ENCODE measurements at places on chromosomes 16 and 17.
A peak's percentile ranks its signal among the peaks of the same experiment; 100 is the strongest.

DNA sequence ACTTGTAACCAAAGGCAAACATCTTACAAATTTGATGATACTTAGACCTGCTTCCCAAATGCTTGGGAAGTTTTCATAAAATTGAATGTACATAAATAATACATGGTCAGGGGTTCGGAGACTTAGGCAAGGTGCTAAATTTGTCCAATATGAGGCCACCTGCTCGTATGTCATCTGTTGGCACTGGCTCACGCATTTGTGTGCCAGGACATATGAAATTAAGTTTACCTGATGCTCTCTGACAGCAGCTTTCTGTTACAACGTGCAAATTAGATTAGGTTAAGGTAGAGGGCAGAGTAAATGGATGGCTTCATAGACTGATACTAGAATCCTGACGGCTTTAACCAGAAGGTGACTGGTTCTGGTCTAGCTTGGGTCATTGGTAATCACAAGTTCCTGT, 970.3 kb upstream of the RBFOX1 start:
- no peak for DNase-seq

DNA sequence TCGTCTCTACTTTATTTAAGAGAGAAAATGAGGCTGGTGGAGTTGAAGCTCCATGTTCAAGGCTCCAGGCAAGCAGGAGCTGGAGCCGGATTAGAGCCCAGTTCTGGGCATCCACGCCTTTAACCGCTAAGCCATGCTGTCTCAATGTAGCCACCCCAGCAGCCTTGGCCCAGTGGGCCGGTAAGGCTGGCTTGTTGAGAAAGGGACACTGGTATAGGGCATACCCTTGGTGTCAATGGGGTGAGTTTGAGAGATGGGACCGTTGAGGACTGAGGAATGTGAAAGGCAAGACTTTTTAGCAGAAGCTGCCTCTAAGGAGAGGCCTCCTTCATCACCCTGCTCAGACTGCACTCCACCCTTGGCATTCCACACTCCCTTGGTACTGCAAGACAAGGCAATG, 147.4 kb downstream of the CYLD start:
- DNase-seq, result no peak

- DNase-seq, result no peak
Measured at GRCh38 chr17:61833536-61834193, 29.7 kb downstream of the BRIP1 start.

GRCh38 chr16:5381481-5381880, 283.9 kb upstream of the EEF2KMT start:
- no peak for DNase-seq

DNA sequence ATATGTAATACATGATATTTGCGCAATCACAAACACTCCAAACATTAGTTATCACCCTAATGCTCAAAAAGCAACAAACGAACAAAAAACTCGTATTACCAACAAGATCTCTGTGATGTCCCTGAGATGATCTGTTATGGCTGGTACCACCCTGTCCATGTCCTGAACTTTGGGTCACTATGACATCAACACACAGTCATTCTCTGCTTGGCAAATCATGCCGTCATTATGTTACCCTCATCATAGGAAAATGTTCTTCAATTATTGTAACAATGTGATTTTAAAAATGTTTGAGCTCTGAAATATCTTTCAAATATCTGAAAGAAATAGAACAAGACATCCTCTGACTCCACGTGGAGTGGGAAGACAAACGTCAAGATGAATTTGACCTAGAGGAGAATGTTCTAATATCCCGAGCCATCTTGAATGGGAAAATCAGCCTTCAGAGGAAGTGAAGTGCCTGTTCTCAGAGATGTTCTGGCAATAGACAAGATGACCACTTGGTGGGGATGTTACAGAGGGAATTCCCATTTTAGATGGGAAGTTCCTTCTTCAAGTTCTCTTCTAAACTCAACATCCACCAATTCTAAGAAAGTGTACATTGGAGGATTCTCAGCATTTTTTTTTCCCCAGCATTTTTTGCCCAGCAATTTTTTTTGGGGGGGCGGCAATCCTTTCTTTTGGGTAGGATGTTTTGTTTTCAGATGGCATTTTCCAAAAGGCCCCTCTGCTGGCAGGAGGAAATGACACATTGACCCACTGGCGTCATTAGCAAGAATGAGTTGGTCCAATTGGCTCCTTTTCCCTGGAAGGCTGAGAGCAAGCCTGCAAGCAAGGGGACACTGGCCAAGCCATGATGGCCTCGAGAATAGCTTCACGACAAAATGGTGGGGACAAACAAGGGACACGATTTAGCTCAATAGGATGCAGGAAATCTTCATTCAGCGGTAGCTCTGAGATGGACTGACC, 3.7 kb upstream of the HSD17B2 start:
- no peak for DNase-seq

DNA sequence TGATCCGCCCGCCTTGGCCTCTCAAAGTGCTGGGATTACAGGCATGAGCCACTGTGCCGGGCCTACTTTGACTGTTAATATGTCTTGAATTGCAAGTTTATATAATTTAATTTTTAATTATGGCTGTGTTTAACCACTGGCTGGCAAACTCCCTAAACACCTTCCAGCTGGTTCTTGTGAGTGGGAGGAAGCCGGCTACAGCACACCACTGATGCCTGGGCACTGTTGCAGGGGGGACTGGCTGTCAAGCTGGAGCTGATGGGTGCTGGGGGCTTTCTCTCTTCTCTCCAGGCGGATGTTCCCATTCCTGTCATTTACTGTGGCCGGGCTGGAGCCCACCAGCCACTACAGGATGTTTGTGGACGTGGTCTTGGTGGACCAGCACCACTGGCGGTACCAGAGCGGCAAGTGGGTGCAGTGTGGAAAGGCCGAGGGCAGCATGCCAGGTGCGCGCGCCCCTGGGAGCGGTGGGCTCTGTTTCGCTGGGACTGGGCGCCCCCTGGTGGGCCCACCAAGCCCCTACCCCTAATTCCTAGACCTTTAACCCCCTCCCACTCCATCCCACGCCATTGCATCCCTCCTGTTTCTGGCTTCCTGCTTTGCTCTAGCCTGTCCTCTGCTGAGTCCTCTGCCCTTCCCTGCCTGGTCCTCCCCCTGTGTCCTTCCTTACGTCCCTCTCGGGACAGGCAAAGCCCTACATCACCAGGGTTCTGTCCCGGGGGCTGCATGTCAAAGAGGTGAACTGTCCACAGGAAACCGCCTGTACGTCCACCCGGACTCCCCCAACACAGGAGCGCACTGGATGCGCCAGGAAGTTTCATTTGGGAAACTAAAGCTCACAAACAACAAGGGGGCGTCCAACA, 9.5 kb downstream of the TBX21 start:
- no peak for DNase-seq

GRCh38 chr16:4936991-4937781, at the start of gene PPL:
TSS of gene PPL (minus strand) at chr16:4937148. CDS start at chr16:4937045, 103 bp downstream.
- DNase-seq, result no peak

- no peak for DNase-seq
Measured at GRCh38 chr17:9200699-9201359, 179.5 kb downstream of the NTN1 start.

DNA sequence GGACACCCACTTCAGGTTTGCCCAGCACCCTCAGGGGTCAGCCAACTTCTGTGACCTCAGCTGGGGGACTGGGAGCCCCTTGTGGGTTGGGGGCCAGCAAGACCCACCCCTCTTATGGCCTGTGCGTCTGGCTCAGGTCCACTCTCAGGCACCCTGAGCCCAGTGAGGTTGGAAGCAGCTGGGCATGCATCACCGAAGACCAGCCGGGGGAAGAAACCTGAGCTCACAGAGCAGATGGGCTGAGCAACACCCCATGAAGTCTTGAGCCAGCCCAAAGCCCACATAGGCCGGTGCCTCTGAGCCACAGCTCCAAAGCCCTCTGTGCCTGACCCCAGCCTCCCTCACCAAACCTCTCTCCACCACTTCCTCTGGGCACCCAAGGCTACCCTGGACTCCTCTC, 166.7 kb downstream of the RBFOX3 start:
- no peak for DNase-seq

GRCh38 chr17:8015957-8016631, 13.7 kb downstream of the GUCY2D start:
- DNase-seq, result no peak

- no peak for DNase-seq
Measured at GRCh38 chr17:17416007-17416399, 60.8 kb upstream of the MED9 start.

DNA sequence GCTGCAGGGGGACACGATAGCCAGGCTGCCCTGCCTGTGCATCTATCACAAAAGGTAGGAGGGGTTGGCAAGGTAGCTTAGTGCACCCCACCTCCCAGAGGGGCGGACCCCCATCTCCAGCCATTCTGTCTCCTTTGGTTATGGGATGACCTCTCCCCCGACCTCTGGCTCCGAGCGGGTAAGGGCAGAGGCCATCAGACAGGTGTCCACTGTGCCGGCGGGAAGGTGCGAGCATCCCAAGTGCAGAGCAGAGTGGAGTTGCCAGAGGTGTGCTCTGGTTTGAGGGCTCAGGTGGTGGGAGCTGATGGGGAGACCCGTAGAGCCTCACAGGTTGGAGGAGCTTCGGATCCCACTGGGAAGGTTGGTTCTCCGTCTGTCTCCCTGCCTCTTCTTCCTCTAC, 11.7 kb downstream of the LDHD start:
- DNase-seq, result no peak

DNA sequence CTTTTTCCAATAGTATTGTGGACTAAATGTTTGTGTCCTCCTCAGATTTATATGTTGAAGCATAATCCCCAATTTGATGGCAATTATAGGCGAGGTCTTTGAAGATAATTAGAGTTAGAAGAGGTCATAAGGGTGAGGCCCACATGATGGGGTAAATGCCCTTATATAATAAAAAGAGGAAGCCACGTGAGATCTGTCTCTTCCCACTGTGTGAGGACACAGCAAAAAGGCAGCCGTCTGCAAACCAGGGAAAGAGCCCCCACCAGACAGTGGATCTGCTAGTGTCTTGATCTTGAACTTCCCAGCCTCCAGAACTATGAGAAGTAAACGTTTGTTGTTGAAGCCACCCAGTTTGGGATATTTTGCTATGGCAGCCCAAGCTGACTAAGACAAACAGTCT, 76.0 kb downstream of the LYRM1 start:
- no peak for DNase-seq

GRCh38 chr17:74686761-74687160, 26.0 kb downstream of the CD300LF start:
- DNase-seq, result no peak

DNA sequence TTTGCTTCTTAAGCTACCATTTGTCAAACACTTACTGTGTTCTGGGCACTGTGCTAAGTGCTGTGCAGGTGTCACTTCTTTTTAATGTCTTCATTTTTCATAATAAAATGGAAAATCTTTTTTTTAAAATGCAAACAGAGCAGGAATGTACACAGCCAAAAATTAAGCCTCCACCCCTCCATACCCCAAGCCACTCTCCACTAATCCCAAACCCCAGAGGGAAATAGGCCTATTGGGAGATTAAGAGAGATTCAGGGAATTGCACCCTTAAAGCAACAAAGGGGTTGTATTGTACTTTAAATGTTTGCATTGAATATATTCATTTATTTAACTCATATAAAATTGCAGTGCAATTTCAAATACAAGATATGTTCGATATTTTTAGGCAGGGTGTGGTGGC, 28.6 kb upstream of the GAN start:
- DNase-seq, result no peak

DNA sequence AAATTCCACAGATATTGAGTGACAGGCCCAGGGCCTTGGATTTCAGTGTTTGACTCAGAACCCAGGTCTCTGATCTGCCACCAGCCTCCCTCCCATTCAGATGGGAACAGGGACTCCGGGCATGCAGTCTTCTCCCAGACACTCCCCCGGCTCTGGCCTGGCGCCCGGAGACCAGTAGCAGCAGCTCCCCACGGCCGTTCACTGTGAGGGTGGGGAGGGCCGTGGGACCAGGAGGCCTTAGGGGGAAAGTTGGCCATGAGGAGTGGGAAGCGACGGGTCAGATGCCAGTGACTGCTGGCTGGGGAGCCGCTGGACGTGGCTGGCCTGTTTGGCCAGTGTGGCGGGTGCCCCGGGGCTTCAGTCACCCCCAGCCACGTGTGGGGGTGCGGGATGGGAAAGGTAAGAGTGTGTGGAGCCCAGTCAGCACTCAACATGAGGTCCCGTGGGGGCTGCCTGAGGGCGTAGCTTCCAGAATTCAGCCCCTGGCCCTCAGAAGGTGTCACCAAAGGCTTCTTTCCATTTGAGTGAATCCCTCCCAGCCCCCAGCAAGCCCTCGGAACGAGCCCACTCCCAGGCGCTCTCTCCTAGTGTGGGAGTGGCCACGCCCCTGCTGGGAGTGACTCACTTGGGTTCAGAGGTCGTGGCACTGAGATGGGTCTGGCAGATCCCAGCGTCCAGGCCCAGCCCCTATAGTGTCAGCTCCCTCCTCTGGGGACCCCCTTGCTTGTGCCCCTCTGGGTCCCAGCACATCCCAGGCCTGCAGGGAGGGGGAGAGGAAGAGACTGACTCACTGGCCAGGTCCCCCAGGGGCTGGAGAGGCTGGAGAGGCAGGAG, 309.4 kb downstream of the SEC14L1 start:
- no peak for DNase-seq

GRCh38 chr16:84929421-84930297, 81.7 kb downstream of the ZDHHC7 start:
- no peak for DNase-seq

DNA sequence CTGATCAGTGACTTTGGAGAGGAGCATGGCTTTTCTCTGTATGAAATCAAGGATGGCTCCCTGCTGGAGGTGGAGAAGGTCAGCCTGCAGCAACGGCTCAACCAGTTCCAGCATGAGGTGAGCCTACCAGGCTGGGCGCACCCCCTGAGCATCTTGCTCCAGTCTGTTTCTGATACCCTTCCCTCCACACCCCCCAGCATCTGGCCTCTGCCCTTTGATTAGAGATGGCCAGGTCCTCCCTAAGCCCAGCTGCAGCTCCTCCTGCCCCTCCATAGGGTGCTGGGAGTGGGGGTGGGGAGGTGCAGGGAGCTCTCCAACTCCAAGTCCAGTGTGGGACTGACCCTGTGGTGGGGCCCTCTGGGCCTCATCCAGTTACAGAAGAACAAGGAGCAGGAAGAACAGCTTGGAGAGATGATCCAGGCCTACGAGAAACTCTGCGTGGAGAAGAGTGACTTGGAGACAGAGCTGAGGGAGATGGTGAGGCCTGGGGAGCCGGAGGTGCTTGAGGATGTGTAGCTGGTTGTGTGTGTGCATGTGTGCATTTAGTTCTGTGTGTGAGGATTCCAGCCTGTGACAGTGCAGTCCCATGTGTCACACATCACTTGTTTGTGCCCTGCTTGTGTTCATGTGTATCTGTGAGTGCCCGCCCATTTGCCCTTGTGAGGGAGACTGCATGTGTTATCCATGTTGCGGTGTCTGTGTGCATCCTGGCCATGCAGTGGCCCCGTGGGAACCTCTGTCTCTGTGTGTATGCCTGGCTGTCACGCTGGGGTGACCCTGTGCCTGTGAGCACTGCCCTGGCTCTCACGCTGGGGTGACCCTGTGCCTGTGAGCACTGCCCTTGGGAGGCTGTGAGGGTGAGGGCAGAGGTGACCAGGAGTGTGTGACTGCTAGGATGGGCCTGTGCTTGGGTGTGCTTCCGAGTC, 3.0 kb downstream of the TBKBP1 start:
- no peak for DNase-seq

- no peak for DNase-seq
Measured at GRCh38 chr16:55557186-55557585, 9.3 kb upstream of the CAPNS2 start.

GRCh38 chr17:35988164-35988563, 1.6 kb upstream of the CCL14 start:
- no peak for DNase-seq

GRCh38 chr16:1003391-1004347, 22.1 kb downstream of the SOX8 start:
- peak; percentile 39 for DNase-seq

GRCh38 chr16:69307856-69308255, 3.3 kb upstream of the VPS4A start:
- DNase-seq, result no peak
